ENCODE measurements at places on chromosomes 2 and 18. TPM values are rescaled to one million over a fixed set of nuclear protein-coding genes. Genes with fewer than 3 reads are reported as not detected.
A peak's percentile ranks its signal among the peaks of the same experiment; 100 is the strongest.

DNA sequence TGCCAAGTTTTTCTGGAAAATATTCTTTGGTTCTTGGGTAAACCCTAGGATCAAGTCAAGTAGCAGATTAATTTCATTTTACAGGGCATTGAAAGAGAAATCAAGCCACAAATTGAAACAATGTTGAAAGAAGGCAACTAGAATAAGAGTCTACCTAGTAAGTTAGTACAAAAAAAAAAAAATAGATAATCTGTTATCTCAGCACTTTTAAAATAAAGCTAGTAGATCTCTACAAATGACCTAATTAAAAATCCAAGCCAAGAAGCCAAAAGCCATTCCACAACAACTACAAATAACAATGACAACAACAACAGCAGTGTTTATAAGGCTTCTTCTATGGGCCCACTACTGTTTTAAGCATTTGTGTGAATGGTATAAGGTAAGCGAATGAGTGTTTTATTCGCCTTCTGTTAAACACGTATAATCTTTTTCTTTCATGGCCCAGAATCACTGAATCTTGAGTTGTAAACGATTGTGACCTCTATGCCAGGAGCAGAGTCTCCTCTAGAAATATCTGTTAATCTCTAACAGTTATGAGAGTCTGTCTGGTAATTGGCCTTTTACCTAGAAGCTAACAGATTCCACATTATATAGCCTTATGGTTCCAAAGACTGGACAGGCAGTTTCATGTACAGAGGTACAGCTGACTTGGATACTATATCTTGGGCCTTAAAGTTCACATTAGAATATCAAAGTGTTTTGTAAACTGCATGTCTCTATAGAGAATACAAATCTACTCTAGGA is 28.6 kb upstream of the CUL3 start:
- no peaks in the 10 kb centered on the region for H3K27me3 ChIP-seq
- H3K4me1 ChIP-seq, result no peaks in the 10 kb centered on the region
- no peak for DNase-seq
- no peak overlapping the region for H3K27ac ChIP-seq

- no peaks in the 10 kb centered on the region for H3K36me3 ChIP-seq
- no peak for DNase-seq
- H3K4me1 ChIP-seq, result peaks cover 21% of the 10 kb centered on the region
- H3K27ac ChIP-seq, result no peak overlapping the region
- H3K27me3 ChIP-seq, result no peaks in the 10 kb centered on the region
These were observed 728 bp upstream of the C18orf63 start for GRCh38 chr18:74314759-74315463.

- H3K27ac ChIP-seq, result peak overlapping the region; percentile 82
- peaks cover 19% of the 10 kb centered on the region for H3K36me3 ChIP-seq
- DNase-seq, result no peak
These were observed 183.6 kb downstream of the SMAD7 start for GRCh38 chr18:48767090-48767690.

GRCh38 chr18:75896865-75897264 is 469.4 kb upstream of the SMIM21 start:
- H3K4me1 ChIP-seq, result peaks cover 6% of the 10 kb centered on the region
- H3K4me3 ChIP-seq, result no peak overlapping the region
- H3K36me3 ChIP-seq, result no peaks in the 10 kb centered on the region
- H3K27me3 ChIP-seq, result no peaks in the 10 kb centered on the region

GRCh38 chr18:46062781-46063180 is 9.3 kb downstream of the PSTPIP2 start:
- H3K27ac ChIP-seq, result no peak overlapping the region
- no peaks in the 10 kb centered on the region for H3K4me1 ChIP-seq
- no peak overlapping the region for H3K4me3 ChIP-seq
- no peaks in the 10 kb centered on the region for H3K27me3 ChIP-seq
- H3K36me3 ChIP-seq, result no peaks in the 10 kb centered on the region

GRCh38 chr2:25651066-25651465 is 22.3 kb downstream of the DTNB start:
- H3K36me3 ChIP-seq, result no peaks in the 10 kb centered on the region
- H3K4me3 ChIP-seq, result no peak overlapping the region
- H3K4me1 ChIP-seq, result no peaks in the 10 kb centered on the region
- no peak for DNase-seq

DNA sequence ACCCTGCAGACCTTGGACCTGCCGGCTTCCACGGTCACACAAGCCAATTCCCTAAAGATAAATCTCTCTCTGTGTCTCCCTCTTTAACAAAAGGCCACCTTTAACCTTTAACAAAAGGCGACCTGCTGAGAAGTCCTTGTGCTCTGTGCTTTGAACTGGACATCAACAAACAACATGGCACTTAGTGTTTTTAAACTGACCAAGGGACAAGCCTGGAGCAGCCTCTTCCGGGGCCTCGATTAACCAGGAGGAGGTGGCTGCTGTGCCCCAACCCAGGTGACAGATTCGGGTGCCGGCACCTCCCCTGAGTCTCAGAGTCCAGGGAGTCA is 135.3 kb downstream of the RTP5 start:
- H3K27ac ChIP-seq, result no peak overlapping the region
- no peaks in the 10 kb centered on the region for H3K27me3 ChIP-seq
- H3K4me1 ChIP-seq, result no peaks in the 10 kb centered on the region
- H3K4me3 ChIP-seq, result no peak overlapping the region
- DNase-seq, result no peak

- no peak overlapping the region for H3K27ac ChIP-seq
- H3K27me3 ChIP-seq, result no peaks in the 10 kb centered on the region
- no peak overlapping the region for H3K4me3 ChIP-seq
- DNase-seq, result no peak
- no peaks in the 10 kb centered on the region for H3K4me1 ChIP-seq
- H3K36me3 ChIP-seq, result no peaks in the 10 kb centered on the region
These were observed 233.9 kb downstream of the PTGR3 start for GRCh38 chr18:74975001-74975400.

DNA sequence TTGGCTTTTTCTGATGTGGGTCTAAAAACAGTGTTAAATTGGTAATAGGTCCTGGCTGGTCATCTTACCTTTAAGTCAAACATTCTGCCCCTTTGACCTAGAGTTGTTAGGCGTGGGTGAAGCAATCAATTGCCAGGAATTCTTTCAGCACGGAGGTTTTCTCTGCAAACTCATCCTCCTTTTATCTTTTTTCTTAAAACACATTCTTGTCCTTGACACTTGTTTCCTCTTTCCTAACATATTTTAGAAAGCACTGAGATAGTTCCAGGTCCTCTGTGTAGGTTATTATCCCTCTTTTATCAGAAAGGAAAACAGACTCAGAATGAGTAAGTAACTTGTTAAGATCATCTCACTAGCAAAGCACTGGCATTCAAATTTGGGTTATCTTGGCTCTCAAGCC is 18.6 kb upstream of the AP1S3 start:
- no peak overlapping the region for H3K4me3 ChIP-seq
- H3K36me3 ChIP-seq, result no peaks in the 10 kb centered on the region
- DNase-seq, result no peak
- H3K27me3 ChIP-seq, result no peaks in the 10 kb centered on the region

GRCh38 chr18:24063121-24063731 is 48.7 kb downstream of the TTC39C start:
- H3K36me3 ChIP-seq, result no peaks in the 10 kb centered on the region
- no peak overlapping the region for H3K4me3 ChIP-seq
- no peak for DNase-seq

DNA sequence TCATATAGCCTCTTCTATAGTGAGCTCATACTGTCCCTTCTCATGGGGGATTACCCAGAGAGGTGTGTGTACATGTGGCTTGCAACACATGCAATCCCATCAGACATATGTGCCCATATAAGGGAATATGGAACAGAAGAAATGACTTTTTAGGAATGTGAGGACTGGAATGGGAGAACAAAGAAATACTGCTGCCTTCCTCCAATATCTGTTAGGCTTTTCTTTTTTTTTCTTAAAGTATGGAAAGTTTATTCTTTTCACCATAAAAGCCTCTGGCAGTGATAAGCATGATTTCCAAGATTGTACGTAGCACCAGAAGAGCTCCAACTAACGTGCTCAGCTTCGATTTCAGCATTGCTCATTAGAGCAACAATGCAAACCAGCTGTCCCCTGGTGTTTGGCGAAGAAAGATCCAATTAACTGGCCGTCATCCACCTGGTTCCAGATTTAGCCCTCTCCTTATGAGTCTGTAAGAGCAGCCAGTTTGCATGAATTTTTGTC is 113.6 kb downstream of the ADCYAP1 start:
- H3K4me1 ChIP-seq, result peaks cover 20% of the 10 kb centered on the region
- DNase-seq, result no peak
- no peak overlapping the region for H3K27ac ChIP-seq
- H3K4me3 ChIP-seq, result no peak overlapping the region
- H3K27me3 ChIP-seq, result no peaks in the 10 kb centered on the region

- no peaks in the 10 kb centered on the region for H3K27me3 ChIP-seq
- no peaks in the 10 kb centered on the region for H3K4me1 ChIP-seq
- no peak overlapping the region for H3K4me3 ChIP-seq
- DNase-seq, result no peak
These were observed 9.4 kb upstream of the AGFG1 start for GRCh38 chr2:227462462-227462951.

- H3K27me3 ChIP-seq, result no peaks in the 10 kb centered on the region
- H3K27ac ChIP-seq, result no peak overlapping the region
- H3K36me3 ChIP-seq, result no peaks in the 10 kb centered on the region
- no peak for DNase-seq
These were observed 121.8 kb downstream of the SLC4A10 start for GRCh38 chr2:161745866-161746614.

DNA sequence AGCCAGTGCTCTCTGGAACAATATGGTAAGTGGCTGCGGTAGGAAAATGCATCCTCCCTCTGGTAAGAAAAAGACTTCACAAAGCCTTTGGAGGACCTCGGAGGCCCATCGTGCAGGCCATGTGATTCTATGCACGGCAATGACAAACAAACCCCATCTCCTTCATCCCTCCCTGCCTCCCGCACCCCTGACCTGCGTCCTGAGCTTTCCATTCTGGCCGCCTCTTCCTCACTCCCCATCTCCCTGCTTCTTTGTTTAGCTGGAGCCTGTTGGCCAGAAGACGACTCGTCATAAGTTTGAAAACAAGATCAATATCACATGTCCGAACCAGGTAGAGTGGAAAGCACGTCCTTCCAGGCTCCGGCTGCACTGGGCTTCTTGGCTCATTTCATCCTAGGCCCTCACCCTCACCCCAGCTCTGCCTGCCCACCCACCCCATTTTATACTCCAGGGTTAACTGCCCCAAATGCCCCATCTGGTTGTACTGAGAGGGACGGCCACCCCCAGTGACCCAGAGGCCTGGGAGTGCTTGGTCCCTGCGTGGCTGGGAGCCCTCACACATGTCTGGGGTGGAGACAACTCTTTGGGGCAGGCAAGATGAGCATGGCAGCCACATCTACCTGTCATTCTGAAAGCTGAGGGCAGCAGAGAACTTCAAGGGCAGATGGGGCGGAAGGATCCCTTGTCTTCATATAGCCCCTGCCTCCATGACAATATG is 94.0 kb downstream of the PLB1 start:
- no peaks in the 10 kb centered on the region for H3K36me3 ChIP-seq
- H3K4me1 ChIP-seq, result peaks cover 22% of the 10 kb centered on the region
- H3K4me3 ChIP-seq, result no peak overlapping the region

DNA sequence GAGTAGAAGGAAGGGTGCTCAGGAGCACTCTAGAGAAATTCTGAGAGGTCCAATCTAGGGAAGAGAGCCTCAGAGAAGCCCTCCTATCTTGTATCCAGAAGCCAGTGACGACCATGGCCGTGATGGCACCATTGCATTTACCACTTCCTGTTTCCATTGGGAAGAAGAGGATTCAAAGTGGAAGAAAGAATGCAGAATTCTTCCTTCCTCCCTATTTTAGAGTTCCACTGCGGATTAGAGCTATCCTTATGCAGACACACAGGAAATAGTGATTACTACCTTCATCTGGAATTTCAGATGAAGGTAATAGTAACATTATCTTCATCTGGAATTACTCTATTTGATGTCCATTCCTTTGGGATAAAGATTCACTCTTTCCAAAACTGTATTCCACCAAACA is 45.6 kb upstream of the PCBP1 start:
- no peaks in the 10 kb centered on the region for H3K27me3 ChIP-seq
- H3K4me3 ChIP-seq, result no peak overlapping the region
- no peak for DNase-seq

DNA sequence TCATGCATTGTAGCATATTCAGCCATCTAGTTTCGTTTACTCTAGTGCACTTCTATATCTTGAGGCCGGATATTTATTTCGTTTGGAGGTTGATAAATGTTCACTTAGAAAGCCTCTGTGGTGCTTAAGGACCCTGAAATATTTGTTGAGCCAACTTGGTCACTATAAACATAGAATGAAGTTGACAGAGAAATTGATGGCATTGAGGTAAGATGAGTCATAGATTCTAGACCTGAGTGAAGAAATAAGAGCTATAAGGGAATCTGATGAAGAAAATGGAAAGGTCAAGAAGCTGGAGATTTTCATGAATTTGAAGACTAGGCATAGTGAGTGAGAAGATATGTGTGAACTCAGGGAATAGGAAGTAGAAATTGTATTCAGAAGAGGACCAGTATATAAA is 35.9 kb downstream of the EPC2 start:
- DNase-seq, result no peak
- H3K27me3 ChIP-seq, result no peaks in the 10 kb centered on the region
- no peaks in the 10 kb centered on the region for H3K36me3 ChIP-seq
- peaks cover 30% of the 10 kb centered on the region for H3K4me1 ChIP-seq
- H3K4me3 ChIP-seq, result no peak overlapping the region

DNA sequence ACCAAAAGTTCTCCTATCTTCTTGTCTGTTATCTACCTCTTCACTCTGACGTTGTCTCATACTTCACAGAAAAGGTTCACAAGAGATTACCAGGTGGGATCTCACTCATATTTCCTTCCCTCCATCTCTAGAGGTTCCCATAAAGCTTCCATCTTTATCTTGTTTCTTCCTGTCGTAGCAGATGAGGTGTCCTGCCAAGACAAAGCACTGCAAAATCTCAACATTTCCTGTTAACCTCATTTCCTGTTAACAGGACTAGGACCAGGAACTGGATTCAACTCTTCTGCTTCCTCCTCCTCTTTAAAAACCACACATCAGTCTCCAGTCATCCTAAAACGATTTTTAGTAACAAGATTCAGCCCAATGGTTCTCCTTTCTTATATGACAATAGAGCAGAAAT is 512.8 kb upstream of the NRP2 start:
- no peaks in the 10 kb centered on the region for H3K36me3 ChIP-seq
- no peaks in the 10 kb centered on the region for H3K4me1 ChIP-seq
- H3K4me3 ChIP-seq, result no peak overlapping the region

GMCL1 gene
- total RNA-seq, result 9.5 TPM

IL37 gene
- not detected for total RNA-seq

TMEM200C gene
- total RNA-seq, result under 0.01 TPM

CCBE1 gene
- 11.1 TPM for total RNA-seq

MTCL1 gene
- 48.0 TPM for total RNA-seq

RGPD3 gene
- 0.33 TPM for total RNA-seq

LMAN1 gene
- total RNA-seq, result 51.8 TPM

KIF5C gene
- total RNA-seq, result 3.3 TPM
